ENCODE measurements at places on chromosomes 7 and 10.

GRCh38 chr7:67033251-67033650 is 36.6 kb downstream of the TYW1 start:
- DNase-seq, result no peak

GRCh38 chr10:12984165-12984747 is 17.3 kb downstream of the CCDC3 start:
- no peak for DNase-seq

DNA sequence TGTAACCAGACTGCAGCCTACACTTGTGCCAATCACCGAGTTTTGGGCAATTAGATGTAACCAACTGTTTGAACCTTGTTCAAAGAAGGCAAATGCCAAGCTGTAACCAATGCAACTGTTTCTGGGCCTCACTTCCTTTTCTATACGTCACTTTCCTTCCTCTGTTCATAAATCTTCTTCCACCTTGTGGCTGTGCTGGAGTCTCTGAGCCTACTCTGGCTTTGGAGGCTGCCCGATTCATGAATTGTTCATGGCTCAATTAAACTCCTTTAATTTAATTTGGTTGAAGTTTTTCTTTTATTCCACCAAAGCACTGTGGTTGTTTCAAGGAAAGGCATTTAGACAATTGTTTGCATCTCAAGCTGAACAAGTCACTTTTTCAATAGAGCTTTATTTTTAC is 43.5 kb upstream of the UCN3 start:
- DNase-seq, result no peak

GRCh38 chr10:117980216-117980615 is 66.5 kb downstream of the RAB11FIP2 start:
- DNase-seq, result no peak

DNA sequence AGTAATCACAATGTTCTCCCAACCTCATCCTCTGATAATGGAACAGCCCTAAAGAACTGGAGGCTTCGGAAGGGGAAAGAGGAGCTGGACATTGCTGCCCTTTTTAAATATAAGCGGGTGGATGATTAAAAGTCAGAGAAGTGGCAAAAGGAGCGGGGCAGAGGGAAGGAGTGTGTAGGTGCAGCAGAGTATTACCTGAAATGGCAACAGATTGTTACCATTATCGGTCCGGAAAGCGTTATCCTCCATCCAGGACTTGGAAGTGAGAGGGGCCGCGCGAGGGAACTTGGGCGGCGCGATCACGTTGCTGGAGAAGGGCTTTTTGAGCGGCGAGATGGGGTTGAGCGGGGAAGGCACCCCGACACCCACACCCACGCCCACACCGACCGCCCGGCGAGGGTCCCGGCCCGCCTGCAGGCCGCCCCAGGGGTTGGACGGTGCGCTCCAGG is 51.7 kb downstream of the CPEB3 start:
- DNase-seq, result no peak

DNA sequence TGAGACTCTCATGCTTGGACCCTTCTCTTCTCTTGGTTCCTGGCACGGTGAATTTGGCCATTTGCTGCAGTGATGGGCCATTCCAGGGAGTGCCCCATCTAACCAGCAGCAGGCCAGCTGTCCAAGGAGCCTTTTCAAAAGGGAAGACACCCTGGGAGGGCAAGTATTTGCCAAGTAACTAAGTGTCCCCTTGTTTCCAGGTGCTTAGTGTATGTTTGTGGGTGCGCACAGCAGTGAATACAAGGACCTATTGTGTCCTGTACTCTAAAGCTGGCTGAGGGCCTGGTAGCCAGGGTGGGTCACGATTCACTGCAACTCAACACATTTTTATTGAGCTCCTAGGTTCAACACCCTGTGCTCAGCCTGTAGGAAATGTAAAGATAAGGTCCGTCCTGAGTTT is 348.8 kb downstream of the RNLS start:
- no peak for DNase-seq

- DNase-seq, result no peak
Measured at GRCh38 chr7:134307320-134307719, 9.4 kb downstream of the SLC35B4 start.

GRCh38 chr7:120218712-120219111 is 54.3 kb upstream of the KCND2 start:
- DNase-seq, result no peak

DNA sequence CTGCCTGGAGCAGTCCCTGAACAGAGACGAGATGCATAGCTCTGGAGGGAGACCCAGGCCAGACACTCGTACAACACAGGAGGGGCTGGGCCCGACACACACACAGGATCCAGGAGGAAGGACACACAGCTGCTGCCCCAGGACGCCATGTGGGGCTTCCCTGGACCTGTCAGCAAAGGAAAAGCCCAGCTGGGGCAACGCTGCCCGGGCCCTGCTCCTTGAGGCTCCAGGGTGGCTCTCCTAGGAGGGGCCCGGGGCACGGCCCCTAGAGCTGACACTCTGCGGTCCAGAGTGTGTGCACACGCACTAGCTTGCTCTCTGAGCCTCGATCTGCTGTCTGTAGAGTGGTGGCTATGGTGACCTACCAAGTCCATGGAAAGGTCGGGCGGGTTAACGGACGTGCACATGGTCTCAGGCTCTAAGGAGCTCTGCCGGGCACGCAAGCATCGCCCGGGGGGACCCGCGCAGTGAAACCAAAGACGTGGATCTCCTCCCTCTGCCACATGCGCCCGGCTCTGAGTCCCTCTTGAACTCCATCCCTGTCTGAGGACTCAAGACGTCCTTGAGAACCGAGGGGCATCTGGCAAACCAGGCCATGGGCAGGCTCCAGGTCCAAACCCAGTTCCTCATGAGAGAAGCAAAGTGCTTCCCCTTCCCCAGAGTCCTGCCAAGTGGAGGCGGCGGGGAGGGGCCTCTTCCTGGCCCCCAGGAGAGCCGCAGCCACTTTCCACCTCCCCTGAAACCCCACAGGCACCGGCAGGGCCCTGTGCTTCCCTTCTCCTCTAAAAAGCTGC is 279.0 kb downstream of the ELFN1 start:
- no peak for DNase-seq

DNA sequence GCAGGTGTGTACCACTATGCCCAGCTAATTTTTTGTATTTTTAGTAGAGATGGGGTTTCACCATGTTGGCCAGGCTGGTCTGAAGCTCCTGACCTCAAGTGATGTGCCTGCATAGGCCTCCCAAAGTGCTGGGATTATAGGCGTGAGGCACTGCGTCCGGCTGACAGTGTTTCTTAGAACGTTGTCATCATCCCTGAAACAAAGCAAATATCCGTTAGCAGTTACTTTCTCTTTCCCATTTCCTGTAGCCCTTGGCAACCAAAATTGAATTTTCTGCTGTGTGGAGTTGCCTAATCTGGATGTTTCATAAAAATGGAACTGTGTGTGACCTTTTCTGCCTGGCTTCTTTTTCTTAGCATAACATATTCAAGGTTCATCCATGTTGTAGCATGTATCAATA is 22.4 kb downstream of the ZNF33A start:
- DNase-seq, result no peak

DNA sequence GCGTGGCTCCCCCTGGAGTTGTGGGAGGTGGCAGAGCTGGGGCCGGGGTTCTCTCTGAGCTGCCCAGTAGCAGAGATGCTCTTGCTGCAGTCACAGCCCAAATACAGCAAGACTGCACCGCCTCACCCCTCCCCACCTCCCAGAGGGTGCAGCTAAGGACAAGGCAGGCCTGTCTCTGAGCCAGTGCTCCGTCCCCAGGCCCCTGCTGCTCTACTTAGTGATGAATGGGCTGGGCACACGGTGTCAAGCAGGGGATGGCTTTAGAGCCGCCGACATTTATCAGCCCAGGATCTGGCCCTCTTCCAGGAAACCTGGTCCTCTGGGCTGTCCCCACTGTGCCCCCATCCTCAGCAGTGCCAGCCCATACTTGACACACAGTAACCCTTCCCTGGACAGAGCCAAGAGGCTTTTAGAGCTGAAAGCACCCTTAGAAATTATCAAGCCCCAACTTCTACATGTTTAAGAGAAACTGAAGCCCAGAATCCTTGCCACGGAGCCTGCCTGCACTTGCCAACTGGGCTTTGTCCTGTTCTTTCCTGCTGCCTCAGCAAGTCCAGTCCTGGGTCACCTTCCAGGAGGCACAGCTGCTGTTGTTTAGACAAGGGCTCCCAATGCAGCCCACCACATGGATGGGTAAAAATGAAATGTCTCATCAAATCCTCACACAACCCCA is 137.1 kb upstream of the UNC5B start:
- DNase-seq, result no peak

DNA sequence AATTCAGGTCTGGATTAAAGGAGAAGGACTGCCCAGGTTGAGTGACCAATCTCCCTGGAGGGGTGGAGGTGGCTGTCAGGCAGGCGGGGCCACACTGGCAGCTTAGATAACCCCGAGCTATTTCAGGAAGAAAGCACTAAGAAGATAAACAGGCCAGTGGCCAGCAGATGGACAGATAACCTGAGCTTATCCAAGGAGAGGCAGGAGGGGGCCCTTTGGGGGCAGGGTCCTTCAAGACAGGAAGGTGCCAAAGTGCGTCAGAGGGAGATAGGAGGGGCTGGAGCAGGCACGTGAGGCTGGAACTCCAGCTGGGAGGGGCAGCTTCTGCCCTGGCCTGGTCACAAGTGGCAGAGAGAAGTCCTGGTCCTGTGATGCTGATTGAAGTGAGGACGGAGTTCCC is 29.8 kb upstream of the PODXL start:
- DNase-seq, result no peak

DNA sequence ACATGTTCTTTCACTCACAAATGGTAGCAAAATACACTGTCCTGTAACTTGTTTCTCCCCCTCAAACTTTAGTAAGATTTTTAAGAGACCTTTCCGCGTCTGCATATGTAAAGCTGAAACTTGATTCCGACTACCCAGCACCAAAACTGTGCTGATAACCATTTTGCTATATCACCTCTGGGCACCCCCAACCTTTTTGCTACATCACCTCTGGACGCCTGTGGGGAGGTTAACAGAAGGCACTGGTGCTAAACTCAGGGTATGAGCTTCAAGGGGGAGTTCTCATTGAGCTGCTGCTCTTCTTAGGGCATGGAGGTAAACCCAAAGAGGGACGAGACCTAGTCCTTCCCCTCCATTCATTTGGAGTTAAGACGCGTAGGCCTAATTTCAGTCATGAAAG is 67.6 kb upstream of the NFE2L3 start:
- no peak for DNase-seq

DNA sequence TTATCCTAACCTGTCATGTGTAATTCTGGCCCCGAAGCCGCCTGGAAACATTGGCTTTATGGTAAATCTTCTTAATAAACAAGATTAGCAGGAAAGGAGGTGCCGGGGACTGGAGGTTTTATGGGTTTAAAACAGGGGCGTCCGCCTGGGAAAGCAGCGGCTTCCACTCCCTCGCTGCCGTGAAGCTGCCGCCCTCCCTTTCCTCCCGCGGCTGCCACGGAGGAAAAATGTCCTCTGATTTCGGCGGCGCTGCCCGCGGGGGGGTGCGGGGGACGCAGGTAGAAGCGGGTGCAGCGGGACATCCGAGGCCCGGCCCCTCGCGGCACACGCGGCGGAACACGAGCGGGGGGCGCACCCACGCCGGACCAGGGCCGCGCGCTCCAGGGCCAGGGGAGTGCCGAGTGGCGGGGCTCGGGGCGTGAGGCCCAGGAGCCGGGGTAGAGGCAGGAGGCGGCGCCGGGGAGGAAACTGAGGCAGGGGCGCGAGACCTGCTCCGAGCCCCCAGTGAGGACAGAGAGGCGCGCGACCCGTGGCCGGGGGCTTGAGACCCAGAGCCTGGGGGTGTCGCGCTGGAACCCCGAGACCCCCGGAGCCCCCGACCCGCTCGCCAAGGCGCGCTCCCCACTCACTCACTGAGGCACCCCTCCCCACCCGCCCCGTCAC is 993 bp downstream of the PTPRN2 start:
- no peak for DNase-seq

- no peak for DNase-seq
Measured at GRCh38 chr10:82318534-82318933, 443.5 kb downstream of the NRG3 start.

- no peak for DNase-seq
Measured at GRCh38 chr7:108004220-108005142, 1.5 kb upstream of the LAMB1 start.

DNA sequence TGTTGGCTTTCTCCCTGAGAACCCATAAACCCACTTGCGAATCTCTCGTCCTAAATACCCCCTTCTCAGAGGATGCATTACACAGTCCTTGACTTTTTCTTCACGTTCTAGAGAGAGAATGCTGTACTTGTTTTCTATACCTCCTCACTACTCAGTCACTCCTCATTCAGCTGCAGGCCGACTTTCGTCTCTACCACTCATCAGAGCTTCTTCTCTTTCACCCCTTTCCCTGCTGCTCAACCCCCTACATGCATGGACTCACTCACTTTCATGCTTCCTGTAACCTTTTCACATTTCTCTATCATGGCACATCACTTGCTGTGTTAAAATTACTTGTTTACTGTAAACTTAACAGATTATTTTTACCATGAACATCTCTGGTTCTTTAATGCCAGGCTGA is 19.8 kb downstream of the MDFIC start:
- no peak for DNase-seq

- DNase-seq, result no peak
Measured at GRCh38 chr10:36671607-36672006, 453.8 kb upstream of the ANKRD30A start.

GRCh38 chr10:121800831-121801230 is 127.0 kb downstream of the ATE1 start:
- DNase-seq, result no peak

- DNase-seq, result no peak
Measured at GRCh38 chr7:146700015-146700560, 583.5 kb downstream of the CNTNAP2 start.

GRCh38 chr10:26854524-26854923 is 6.2 kb downstream of the ABI1 start:
- no peak for DNase-seq

- no peak for DNase-seq
Measured at GRCh38 chr10:104347295-104348045, 6.2 kb upstream of the CFAP58 start.

- no peak for DNase-seq
Measured at GRCh38 chr10:4835494-4835918, 9.5 kb downstream of the AKR1E2 start.

GRCh38 chr7:66306243-66306642 is 101.1 kb downstream of the TPST1 start:
- DNase-seq, result no peak

GRCh38 chr10:33594475-33594874 is 260.0 kb upstream of the NRP1 start:
- DNase-seq, result no peak

- DNase-seq, result no peak
Measured at GRCh38 chr7:143460271-143460979, 17.2 kb downstream of the TAS2R60 start.

- no peak for DNase-seq
Measured at GRCh38 chr7:22402250-22402649, 45.3 kb upstream of the RAPGEF5 start.

GRCh38 chr7:52269669-52270068 is 765.8 kb upstream of the POM121L12 start:
- DNase-seq, result no peak

Data from NCI-H1694 (cell line).